ENCODE measurements at places on chromosomes 16 and 17.

GRCh38 chr17:78239489-78239931 lies 8.1 kb downstream of the TMEM235 start:
- ATAC-seq = peak; percentile 64

- no peak for ATAC-seq
Measured at GRCh38 chr16:70324998-70325747, 21.5 kb upstream of the DDX19A start.

DNA sequence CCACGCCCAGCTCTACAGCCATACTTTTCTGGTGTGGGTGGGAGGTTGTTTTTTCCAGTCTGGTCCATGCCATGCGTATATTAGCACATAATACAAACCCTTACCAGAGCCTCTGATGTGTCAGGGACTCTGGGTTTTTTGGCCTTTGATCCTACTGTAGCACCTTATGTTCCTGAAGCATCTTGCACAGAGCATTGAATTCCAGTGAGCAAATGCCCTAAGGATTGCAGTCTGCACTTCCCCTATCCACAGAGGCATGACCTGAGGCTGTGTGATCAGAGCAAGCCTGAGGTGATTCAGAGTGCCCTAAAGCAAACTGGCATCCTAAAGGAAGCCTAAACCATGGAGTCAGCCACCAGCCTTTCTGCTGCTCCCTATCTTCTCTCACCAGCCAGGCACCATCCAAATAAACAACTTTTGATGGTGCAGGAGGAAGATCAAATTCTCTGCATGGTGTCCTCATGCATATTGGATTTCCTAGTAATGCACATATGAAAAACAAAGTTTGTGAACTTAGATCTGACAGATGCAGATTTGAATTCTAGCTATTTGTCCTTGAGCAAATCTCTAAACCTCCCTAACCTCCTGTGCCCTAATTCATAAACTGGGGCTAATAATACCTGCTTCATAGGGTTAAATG lies 41.2 kb upstream of the HAS3 start:
- no peak for ATAC-seq

DNA sequence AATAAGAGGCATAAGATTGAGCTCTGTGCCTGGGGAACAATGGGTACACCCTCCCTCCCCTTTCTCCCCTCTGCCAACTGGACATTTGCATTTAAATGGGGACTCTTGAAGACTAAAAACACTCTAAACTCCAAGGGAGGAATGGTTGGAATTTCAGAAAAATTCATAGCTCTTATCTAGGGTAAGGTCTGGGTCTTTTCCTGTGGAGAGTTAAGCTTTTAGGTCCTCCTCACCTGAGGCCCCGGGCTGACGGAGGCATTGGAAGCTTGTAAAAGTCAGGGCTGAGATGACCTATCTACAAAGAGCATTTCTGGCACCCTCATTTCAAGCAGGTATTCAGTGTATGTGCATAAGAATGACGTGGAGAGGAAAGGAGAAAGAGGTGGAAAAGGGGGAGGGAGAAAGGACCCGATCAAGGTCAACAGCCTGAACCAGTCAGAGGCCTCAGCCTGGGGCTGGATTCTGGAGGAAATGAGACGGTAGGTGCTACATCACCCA lies 78.0 kb downstream of the RAP1GAP2 start:
- no peak for ATAC-seq

DNA sequence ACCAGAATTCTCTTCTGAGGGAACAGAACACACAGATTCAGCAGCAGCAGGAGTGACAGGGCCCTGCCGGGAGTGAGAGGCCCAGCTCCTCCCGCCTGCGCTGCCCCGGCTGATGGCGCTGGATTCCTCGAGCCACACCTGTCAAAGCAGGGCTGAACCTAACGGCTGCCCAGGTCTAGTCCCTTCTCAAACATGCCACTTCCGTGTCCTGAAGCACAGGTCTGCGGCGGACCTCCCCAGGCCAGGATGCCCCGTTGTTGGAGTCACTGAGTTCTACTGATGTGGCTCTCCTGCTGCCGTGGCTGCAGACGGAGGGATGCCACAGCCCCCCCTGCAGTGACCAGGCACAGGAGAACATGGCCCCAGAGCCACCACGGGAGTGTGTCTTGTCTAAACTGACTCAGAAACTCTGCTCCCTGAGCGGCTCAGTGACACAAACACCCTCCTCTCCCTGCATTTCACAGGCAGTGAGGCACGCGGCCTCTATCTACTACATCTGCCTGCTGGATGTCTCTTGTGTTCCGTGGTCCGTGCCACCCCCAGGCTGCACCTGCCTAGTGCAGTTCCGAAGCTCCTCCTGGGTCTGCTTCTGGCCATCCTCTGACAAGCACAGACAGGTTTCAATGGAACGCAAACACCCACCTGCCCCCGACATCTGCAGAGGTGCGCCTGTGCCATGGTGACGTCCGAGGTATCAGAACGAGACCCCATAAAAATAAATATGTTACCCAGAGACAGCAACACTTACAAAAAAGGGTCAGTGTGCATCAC lies 44.7 kb upstream of the DNAH17 start:
- no peak for ATAC-seq

DNA sequence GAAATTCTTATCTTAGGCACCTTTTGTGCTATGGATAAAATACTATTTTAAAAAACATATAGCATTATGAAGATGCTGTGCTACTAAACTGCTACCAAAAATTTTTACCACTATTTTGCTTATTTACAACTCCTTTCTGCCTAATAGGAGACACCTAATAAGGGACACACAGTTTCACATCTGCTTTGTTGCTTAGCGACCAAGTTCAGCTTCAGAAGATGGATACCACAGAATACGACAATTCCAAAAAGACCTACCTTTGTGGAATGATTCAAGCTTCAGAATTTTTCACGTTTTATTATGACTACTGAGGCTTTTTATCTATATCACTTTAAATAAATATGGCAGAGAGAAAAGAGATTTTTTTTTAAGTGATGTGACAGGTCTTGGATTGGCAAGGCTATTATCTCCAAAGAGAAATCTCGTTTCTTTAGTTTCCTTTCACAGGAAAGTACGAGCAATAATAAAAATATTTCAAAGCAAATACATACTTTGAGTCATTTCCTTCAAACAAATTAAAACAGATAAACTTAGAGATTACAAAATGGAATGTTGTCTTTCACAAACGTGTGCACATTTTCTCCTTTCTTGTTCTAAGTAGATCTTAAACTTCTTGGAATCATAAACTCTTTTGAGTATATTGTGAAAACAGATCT lies 35.4 kb downstream of the SPAG9 start:
- ATAC-seq = no peak

DNA sequence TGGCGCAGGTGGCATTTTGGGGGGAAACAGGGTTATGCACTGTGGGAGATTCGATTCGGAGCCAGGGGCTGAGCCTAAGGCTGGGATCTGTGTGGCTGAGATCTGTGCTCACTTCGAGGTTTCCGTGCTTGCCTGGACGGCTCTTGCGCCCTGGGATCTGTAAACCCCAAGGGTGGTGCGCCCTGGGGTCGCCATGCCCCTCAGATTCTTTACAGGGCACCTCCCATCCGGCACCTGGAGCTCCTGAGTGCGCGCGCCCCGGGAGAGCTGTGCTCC lies 377 bp downstream of the SLC13A5 start:
- ATAC-seq = no peak

DNA sequence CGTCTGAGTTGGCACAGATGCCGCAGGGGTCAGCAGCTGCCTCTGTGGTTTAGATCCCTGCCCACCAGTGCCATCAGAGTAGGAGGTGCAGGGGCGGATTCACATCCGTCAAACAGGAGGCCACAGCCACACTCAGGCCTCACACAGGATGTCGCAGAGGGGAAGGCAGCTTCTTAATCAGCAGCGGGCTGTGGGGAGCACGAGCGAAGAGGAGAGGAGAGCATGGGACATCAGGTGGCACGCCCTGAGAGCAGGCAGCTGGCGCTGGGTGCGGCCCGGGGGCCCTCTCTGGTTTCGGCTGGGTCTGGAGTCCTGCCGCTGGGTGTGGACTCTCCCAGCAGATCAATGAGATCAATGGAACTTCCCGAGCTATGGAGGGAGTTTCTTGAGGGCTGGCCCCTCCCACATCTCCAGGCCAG lies 9.6 kb downstream of the LLGL2 start:
- ATAC-seq = peak; percentile 88

DNA sequence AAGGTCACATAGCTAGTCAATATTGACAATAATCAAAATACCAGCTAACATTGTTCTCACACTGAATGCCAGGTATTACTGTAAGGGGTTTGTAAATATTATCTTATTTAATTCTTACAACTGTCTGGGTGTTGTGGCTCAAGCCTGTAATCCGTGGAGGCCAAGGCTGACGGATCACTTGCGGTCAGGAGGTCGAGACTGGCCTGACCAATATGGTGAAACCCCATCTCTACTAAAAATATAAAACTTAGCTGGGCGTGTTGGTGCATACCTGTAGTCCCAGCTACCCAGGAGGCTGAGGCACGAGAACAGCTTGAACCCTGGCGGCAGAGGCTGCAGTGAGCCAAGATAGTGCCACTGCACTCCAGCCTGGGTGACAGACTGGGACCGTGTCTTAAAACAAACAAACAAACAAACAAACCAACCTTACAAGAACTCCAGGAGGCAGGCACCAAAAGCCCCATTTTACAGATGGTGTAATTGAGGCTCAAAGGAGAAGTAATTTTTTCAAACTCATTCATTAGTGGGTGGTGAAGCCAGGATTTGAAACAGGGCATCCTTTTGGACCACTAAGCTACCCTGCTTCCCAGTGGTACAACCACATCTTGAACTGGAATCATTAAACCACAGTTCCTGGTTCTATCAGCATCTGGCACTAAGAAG lies 104.3 kb downstream of the XYLT1 start:
- no peak for ATAC-seq

- peak; percentile 79 for ATAC-seq
Measured at GRCh38 chr16:17451843-17452242, 18.9 kb downstream of the XYLT1 start.

GRCh38 chr16:61891460-61891859 lies 144.8 kb downstream of the CDH8 start:
- no peak for ATAC-seq

- no peak for ATAC-seq
Measured at GRCh38 chr17:29577385-29578211, 9.1 kb downstream of the TP53I13 start.

GRCh38 chr16:88327561-88328312 lies 55.0 kb upstream of the ZNF469 start:
- ATAC-seq = no peak

GRCh38 chr17:57603546-57603945 lies 141.6 kb downstream of the CCDC182 start:
- no peak for ATAC-seq

GRCh38 chr17:81422776-81423697 lies 27.8 kb downstream of the BAHCC1 start:
- no peak for ATAC-seq

GRCh38 chr17:1720856-1721386 lies 3.6 kb upstream of the WDR81 start:
- ATAC-seq = no peak

GRCh38 chr17:40705584-40705983 lies 2.0 kb upstream of the KRT24 start:
- ATAC-seq = no peak

DNA sequence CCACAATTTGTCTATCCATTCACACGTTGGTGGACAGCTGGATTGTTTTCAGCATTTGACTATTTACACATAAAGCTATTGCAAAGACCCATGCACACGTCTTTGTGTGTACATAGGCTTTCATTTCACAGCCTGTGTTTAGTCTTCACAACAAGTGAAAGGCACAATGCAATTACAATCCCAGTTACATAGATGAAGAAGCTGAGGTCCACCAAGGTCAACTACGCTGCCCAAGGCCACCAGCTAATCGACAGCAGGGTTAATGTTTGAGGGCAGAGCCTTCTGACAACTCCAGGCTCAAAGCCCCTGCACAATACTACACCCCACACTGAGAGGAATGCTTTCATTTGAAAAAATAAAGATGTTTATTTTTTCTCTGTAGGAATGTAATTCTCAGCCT lies 93.6 kb upstream of the CDH13 start:
- ATAC-seq = no peak

DNA sequence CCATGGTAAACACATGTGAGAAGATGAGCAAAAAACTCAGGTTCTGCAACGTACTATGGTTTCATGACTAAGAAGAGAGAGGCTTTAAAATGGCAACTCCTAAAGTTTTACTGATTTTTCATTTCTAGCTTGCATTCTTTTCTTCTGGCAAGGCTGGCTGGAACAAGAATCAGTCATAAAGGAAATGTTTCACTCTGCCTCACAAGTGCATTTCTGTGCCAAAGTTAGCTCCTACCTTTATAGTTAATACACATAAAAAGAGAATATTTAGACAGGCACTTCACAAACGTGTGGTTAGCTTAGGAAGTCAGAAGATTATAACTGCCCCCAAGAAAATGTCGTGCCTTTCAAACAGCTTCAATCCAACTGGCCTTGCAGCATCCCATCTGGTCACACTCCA lies 417.1 kb upstream of the CDH11 start:
- no peak for ATAC-seq

- peak; percentile 47 for ATAC-seq
Measured at GRCh38 chr16:11494029-11494428, 92.7 kb downstream of the LITAF start.

- ATAC-seq = no peak
Measured at GRCh38 chr16:80092681-80093080, 448.1 kb upstream of the DYNLRB2 start.

- no peak for ATAC-seq
Measured at GRCh38 chr17:46024590-46024989, 25.5 kb downstream of the STH start.

- ATAC-seq = peak; percentile 0
Measured at GRCh38 chr17:7579834-7580603, 581 bp downstream of the CD68 start.

- peak; percentile 67 for ATAC-seq
Measured at GRCh38 chr17:40068917-40069750, 6.4 kb downstream of the THRA start.

DNA sequence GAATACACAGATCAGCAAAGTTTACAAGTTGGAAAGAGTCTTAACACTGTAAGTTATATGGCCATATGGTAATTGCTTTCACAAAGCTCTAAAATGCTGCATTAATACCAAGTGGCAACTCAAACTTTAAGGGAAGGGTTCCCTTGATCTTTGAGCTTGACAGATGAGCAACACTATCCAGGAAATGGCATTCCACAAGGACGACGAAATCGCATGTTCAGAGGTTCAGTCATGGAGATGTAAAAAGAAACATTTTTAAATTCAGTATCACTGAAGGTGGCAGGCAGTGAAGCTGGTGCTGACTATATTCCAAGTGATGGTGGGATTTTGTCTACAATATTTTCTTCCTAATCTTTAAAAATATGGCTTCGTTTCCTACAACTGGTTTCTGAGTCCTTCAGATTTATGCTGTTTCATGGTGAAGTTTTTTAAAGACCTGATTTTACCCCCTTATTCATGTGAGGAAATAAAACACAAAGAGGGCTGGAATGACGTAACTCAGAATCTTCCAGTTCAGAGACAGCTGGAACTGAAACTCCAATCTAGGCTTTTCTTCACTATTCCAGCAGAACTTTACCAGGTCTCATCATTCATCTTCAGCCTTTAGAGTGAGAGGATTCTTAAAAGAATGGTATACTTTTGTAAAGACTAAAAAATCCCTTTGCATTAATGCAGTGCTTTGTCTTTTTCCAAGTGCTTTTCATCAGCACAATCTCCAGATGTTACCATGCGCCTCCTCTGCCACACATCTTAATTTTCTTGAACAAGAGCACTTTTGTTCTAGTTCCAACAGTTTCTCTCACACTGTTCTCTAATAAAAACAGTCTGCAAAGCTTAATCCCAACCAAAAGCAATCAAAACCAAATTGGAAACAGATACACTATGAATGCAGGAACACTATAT lies 20.2 kb downstream of the CHCT1 start:
- no peak for ATAC-seq
